ENCODE measurements at places on chromosomes 6 and 20.
A peak's percentile ranks its signal among the peaks of the same experiment; 100 is the strongest.

DNA sequence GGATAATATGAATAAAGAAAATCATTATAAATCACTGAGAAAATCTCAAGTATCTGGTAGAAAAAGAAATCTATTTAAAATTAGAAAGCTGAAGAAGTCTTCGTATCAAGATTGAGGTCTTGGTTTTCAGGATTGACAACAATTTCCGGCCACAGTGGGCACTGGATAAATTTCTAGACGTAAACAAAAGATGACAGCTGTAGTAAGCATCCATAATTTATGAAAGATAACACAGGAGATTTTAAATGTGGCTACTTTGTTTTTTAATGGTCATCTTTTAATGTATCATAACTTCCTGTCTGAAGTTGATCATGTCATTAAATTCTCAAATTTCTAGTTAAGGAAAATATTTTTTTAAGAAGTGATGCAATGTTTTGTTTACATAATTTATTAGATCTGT, 444.2 kb downstream of the HTR1B start:
- DNase-seq = no peak

- DNase-seq = no peak
Observed at GRCh38 chr20:18832546-18833200, 19.1 kb downstream of the SCP2D1 start.

DNA sequence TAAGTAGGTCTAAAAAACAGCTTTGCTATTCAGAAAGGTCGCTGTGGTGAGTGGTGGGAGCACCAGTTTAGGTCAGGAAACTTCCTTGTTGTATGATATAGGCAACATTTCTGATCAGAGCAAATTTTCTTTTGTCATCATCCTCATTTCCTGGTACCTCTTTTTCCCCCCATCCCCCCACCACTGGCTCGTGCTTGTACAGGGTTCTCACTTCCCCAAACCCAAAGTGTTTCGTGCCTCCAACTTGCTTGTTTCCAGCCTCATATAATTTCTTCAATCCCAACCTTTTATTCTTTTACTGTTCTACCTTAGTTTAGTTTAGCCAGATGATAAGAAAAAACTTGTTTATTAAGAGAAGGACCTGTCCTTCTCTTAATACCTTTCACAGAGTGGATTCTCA, 209.4 kb upstream of the JAG1 start:
- DNase-seq = no peak

DNA sequence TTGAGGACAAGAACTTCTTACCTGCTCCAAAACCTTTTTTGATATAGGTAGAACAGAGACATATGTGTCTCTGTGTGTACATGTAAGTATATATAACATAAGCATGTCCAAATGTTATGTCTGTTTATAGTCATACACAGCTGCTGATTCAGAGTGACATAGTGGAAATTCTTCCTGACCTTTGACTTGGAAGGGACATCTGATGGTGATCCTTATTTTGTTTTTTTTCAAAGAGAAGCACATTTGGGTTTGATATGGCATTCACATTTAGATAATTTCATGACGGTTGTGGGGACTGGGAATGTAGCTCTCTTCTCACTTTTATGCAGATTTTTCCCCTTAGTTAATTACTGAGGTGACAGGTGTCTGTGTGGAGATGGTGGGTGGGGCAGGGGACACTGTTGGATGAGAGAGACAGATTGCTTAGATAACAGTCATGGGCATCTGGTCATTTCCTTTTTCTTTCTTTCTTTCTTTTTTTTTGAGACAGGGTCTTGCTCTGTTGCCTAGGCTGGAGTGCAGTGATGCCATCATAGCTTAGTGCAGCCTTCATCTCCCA, 39.0 kb downstream of the FARS2 start:
- no peak for DNase-seq

DNA sequence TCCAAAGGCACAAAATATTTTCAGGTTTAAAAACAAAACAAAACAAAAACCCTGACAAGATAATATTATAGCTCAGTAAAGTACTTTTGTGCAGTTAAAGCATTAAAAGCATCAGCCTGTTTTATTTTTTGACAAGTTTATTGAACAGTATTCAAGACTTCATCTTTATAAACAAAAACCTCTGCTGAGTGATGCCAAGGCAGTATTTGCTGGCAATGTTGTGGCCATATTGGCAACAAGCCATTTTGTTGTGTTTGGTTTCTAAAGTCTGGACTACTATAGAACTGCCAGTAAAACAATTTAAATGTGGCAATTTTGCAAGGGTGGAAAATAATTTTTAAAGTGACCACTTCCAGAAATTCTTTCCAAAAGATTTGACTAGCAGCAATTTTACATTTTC, 15.9 kb downstream of the CPNE1 start:
- DNase-seq = no peak

- DNase-seq = no peak
Observed at GRCh38 chr20:58651946-58652605, 993 bp downstream of the STX16 start.

DNA sequence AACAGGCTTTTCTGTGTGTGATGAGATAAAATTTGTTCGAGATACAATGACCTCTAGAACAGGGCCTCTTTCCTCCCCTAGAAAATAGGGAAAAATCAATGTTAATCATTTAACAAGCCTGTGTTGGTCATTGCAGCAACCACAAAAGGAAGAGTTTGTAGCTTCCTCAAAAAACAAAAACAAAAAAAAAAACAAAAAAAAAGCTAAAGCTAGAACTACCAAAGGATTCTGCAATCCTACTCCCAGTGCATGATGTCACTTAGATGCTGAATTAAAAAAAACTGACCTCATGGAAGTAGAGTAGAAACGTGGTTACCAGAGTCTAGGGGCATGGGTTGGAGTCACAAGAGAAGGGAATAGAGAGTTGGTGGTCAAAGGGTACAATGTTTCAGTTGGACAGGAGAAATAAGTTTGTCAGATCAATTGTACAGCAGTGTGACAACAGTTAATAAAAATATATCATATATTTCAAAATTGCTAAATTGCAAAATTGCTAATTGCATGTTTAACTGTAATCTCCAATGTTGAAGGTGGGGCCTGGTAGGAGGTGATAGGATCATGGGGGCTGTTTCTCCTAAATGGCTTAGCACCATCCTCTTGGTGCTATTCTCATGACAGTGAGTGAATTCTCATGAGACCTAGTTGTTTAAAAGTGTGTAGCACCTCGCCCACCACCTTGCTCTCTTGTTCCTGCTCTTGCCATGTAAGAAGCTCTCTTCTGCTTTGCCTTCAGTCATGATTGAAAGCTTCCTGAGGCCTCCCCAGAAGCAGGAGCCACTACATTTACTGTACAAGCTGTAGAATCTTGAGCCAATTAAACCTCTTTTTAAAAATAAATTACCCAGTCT, 163.4 kb upstream of the SIM1 start:
- no peak for DNase-seq

- no peak for DNase-seq
Observed at GRCh38 chr20:57756213-57756612, 46.4 kb upstream of the PMEPA1 start.

GRCh38 chr6:150053450-150053849, 15.5 kb downstream of the ULBP3 start:
- DNase-seq = no peak

- DNase-seq = no peak
Observed at GRCh38 chr6:117676577-117677218, 1.4 kb downstream of the NUS1 start.

GRCh38 chr6:82954937-82955577, 110.6 kb downstream of the UBE3D start:
- DNase-seq = peak; percentile 41

- DNase-seq = peak; percentile 26
Observed at GRCh38 chr6:11492464-11493290, 44.9 kb upstream of the TMEM170B start.

DNA sequence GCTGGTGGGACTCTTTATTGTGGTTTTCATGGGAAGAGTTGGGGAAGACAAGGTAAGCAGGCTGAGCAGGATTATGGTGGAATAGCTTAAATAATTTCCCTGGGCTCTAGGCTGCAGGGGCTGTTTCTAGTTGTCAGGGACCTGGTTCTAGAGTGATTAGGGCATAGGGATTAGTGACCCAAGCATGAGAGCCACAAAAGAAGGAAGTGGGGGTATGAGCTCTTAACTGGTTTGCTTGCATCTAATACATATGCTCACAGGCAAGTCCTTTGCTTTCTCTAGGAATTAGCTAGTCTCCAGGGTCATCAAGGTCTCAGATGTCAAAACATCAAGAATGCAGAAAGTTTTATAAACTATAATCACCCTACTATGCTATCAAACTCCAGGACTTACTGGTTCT, 67.5 kb upstream of the NRN1 start:
- no peak for DNase-seq

DNA sequence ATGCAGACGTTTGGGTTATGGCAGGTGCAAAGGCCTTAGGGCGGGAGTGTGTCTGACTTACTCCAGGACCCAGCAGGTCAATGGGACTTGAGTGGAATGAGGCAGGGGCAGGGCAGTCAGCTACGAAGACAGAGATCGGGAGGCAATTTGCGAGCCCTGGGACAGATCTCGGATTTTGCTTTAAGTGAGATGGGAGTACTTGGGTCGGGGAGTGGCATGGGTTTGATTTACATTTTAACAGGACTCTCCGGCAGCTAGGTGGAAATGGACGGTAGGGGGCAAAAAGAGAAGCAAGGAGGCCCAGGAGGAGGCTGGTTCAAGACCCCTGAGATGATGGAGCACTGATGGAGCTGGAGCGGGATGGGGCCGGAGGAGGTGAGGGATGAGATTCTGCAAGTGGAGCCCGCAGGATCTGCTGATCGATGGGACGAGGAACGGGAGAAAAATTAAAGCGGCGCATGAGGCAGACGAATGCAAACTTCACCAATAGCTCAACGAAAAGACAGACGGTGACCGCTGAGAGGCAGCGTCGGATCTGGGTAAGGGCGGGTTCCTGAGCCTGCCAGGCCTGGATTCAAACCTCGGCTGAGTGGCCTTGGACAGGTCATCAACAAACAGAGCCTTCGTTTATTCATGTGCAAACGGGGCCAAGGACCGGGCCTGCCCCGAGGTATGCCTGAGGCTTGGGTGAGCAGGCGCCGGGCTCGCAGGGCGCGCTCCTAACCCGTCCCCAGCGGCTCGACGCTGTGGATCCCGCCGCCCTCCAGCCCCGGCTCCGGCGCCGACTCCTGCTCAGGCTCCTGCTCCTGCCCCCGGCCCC, 756 bp upstream of the RBCK1 start:
- DNase-seq = no peak

- no peak for DNase-seq
Observed at GRCh38 chr6:141851063-141851462, 281.7 kb upstream of the GJE1 start.

- DNase-seq = no peak
Observed at GRCh38 chr6:127381384-127381783, 38.0 kb upstream of the ECHDC1 start.

GRCh38 chr20:52847731-52848359, 124.3 kb upstream of the TSHZ2 start:
- no peak for DNase-seq

DNA sequence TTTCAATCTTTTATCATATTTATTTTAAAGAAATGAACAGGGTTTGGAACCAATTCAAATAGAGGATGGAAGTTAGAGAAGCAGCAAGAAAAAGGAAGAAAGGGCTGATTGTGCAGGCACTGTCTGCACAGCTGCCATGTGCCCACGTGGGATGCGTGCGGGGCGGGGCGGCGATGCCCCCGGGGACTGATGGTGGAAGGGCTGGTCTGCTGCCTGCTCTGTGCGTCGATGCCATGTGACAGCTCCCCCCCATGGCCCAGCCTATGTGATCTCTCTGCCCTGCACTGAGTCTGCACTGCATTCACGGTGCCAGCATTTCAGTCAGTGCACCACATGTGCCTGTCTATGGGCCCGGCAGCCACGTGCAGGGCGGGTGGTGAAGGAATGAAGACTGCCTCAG, 96.4 kb downstream of the IRF4 start:
- DNase-seq = no peak

DNA sequence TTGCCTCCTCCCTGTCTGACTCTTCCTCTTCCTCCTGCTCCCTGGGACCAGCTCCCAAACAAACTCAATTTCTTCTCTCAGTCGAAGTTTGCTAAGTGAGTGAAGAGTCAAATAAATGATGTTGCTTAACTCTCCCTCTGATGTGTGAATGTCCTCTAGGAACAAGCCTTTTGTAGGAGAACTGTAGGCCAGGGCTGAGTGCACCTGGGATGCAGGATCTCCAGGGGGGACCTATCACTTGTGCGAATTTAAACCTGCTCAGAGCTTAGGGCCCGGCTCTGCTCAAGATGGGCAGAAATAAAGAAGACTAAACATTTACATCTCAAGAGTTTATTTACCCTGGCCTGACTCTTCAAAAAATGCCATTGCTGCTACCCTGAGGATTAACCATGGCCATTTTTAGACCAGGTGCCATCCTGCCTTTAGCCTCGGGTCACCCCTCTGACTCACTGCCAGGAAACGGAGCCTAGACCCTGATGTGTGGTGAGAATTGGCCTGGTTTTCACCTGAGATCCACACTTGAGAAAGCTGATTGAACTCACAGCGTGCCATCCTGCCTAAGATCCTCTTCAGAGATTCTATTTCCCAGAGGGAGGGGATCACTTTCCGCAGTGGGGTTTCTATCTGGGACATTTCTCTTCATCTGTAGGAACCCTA, 63.6 kb upstream of the CD93 start:
- no peak for DNase-seq

- DNase-seq = no peak
Observed at GRCh38 chr6:25279748-25280343, 672 bp downstream of the CARMIL1 start.

DNA sequence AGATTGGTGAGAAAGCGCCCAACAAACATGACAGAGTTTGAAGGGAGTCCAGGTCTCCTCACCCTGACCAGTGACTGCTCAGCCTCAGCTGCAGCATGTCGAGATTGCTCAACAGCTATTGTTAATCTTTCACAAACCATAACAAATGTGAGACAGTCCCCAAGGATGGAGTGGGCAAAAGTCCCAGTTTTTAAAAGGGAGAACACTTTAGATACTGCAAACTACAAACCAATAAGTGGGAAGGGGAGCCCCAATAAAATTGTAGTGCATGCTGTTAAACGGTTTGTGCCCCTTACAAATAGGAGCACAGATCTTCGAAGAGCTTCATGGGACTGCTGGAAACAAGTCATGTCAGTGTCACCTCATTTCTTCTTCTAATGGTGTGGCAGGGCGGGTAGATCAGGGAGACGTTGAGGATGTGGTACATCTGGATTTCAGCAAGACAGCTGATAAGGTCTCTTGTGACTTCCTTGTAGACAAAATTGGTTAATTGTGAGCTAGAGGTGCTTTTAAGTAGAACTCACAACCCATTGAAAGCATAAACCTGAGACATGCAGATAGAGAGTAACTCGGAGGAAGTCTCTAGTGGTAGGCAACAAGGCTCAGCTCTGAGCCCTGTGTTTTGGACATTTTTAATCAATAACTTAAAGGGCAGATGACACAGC, 134.0 kb upstream of the ARMC2 start:
- peak; percentile 64 for DNase-seq

DNA sequence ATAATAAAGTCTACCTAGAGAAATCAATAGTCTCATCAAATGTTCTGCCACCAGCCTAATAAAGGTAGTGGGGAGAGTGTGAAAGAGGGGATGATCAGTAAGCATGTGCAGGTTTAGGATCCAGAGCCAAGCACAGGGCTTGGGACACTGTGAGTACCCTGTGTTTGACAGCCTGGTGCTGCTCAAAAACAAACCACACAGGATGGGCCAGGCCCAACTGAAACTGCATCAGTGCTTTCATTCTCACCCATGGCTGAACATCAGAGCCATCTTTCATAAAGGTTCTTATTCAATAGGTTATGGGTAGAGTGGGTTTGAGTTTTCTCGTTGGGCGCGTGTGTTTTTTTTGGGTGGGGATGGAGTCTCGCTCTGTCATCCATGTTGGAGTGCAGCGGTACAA, 87.3 kb upstream of the NHSL1 start:
- no peak for DNase-seq

GRCh38 chr6:137487869-137488149, 6.4 kb downstream of the OLIG3 start:
- no peak for DNase-seq
